ENCODE measurements at places on chromosomes 12 and 14. TPM values are rescaled to one million over a fixed set of nuclear protein-coding genes. Genes with fewer than 3 reads are reported as not detected.

DNA sequence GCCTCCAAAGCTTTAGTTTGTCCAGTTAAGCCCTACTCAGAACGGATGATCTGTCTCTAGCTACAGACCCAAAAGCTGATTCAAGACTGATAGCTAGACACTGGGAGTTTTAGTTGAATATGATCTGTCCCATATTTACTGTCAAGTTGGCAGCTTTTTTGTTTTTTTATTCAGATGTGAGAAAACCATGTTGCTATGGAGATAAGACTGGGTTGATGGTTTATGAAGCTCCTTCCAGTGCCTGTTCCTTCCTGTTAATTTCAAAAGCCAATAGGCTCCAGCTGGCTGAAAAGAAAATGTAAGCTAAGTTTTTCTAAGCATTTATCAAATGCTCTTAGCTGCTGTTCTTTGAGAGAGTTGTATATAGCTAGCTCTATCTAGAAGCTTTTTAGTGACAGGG lies 4.7 kb downstream of the DYNLL1 start:
- no peak for DNase-seq

GRCh38 chr12:75709503-75709902 lies 198.1 kb upstream of the KRR1 start:
- DNase-seq, result no peak

- DNase-seq, result no peak
Measured at GRCh38 chr14:73973497-73973896, 23.4 kb downstream of the COQ6 start.

SYCP3 gene
- 0.65 TPM for total RNA-seq

MYH6 gene
- total RNA-seq, result not detected

GRCh38 chr12:4448371-4448940 lies 2.8 kb upstream of the FGF6 start:
- no peak for DNase-seq

DNA sequence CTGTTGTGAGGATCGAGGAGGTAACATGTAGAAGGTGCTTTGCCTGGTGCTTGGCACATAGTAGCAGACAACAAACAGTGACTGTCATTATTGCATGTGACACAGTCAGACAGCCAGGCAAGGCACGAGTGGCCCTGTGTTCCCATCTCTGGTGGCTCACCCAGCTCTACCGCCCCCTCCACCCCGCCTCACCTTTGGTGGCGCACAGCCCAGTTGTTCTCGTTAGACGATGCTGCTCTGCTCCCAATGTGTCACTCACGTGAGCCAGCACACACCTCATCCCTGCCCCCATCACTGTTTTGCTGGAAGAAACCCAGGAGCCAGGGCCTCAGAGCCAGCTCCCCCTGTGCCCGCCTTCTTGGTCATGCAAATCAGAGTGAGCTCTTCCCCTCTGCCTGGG lies 113.3 kb downstream of the CALM1 start:
- DNase-seq, result no peak

SLC41A2 gene
- 96.4 TPM for total RNA-seq

- no peak for DNase-seq
Measured at GRCh38 chr12:128643155-128643554, 180.6 kb downstream of the SLC15A4 start.

KCNH5 gene
- not detected for total RNA-seq

DNA sequence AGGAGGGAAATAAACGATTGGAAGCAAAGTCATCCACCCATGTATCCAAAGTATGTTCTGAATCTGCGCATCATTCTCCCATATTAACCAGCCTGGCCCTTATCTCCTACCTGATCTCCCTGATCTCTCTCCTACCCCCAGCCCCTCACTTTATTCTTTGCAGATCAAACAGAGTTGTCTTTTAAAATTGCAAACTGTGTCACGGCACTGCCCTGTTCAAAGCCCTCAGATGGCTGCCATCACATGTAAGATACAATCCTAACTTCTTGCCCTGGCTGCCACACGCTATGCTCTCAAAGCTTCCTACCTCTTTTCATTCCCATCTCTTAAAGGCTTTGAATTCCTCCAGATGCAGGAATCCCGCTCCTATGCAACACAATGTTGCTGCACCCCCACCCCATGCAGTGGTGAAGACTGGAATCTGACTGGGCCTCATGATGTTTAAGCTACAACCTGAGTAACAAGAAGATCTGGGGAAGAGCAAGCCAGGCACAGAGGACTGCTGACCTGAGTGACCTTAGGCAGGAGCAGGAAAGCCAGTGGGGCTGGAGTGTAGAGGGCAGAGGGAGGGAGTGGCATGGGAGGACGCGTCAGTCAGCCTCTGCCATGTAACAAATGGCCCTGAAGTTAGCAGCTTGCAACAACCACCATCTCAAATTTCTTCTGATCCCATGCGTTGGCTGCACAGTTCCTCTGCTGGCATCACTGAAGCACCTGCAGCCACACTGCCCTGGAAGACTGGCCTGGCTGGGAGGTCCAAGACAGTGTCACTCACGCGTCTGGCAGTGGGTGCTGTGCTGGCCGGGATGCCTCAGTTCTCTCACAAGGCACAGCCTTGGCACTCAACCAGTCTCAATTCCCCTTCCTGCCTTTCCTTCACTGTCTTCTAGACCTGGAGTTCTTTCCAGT lies 382.8 kb downstream of the BCL11B start:
- DNase-seq, result no peak

DNA sequence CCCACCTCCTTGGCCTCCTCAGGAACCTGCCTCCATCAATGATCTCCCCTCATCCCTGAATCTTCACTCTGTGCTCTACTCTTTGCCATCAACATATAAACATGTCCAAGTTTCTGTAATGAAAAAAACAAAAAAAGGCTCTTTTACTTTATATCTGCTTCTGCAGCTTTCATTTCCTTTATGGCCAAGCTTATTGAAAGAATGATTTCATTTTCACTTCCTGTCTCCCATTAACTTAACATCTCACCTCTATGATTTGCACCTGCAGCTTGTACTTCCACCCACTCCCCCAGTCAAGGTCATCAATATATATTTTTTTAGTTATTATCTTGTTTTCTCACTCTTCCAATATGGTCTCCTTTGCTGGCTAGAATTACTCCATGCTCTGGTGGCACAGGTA lies 15.6 kb upstream of the RNU6-7 start:
- DNase-seq, result no peak

PIWIL1 gene
- total RNA-seq, result not detected

CFAP251 gene
- 3.9 TPM for total RNA-seq

DNA sequence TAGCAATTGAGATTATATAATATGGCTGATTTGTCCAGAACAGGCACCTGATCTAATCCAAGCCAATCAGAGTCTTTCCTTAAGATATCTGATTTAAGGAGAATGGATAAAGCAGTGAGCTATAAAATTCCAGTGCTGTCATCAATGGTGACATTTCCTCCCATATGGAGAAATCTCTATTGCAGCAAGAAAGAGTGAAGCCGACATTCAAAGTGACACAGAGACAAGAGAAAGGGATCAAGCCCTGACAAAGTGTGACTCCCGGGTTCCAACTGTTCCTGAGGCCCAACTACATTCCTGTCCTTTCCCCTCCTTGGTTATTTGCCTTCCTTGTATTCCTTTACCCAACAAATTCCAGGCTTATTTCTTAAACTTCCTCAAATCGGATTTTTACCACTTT lies 430.0 kb upstream of the SOX5 start:
- no peak for DNase-seq
